ENCODE measurements at places on chromosomes 3 and 15.

GRCh38 chr15:46786590-46787285, 930.6 kb upstream of the SEMA6D start:
- DNase-seq, result no peak

DNA sequence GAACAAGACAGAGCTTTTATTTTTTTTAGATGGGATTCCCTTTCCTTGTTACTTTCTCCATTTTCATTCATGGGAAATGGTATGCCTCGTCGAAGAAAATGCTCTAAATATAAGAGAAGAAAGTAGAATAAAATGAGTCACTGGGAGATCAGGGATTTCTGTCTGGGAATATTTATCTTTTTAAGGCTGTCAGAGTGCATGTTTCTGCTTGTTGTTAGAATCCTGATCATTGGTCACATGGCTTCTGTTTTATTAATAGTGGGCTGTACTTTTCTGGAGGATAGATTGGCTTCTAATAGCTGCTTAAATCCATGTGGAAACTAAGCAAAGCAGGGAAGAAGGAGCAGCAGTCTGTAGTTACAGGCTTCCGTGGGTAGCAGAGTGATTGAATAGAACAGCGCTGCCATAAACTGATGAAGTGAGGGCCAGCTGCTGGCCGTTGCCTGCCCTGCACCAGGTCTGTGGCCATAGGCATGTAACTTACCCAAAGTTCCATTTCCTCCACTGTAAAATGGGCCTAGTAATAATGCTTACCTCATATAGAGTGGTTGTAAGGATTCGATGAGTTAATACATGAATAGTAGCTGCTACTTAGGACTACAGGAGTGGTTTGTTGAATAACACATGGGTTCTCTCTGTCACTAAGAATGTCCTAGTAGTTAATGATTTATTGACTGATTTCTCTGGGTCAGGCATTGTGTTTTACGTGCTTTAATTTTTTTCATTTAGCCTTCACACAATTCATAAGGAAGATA, 289.9 kb downstream of the SATB1 start:
- no peak for DNase-seq

DNA sequence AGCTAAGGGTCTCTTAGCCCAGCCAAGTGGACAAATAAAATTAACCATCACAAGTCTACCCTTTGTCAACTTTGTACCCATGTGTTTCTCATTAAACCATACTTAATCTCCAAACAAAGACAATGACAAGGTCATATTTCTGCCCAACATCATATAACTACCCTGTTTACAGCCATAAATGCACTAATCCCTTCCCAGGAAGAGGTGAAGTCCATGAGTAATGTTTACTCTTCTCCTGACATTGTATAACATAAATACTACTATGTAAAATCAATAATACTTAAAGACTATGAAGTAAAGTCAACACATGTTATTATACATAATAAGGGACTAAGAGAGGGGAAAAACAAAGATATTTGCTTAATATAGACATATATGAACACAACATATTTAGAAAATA, 38.5 kb upstream of the FAN1 start:
- no peak for DNase-seq

GRCh38 chr3:143315766-143316165, 196.2 kb downstream of the CHST2 start:
- no peak for DNase-seq
